ENCODE measurements at places on chromosomes 6 and 20. TPM values are rescaled to one million over a fixed set of nuclear protein-coding genes. Genes with fewer than 3 reads are reported as not detected.

Gene B3GALT4
- 1.7 TPM for total RNA-seq

Gene C6orf58
- total RNA-seq: not detected

GRCh38 chr6:89415185-89415584, 3.1 kb upstream of the RRAGD start:
- DNase-seq: no peak

DNA sequence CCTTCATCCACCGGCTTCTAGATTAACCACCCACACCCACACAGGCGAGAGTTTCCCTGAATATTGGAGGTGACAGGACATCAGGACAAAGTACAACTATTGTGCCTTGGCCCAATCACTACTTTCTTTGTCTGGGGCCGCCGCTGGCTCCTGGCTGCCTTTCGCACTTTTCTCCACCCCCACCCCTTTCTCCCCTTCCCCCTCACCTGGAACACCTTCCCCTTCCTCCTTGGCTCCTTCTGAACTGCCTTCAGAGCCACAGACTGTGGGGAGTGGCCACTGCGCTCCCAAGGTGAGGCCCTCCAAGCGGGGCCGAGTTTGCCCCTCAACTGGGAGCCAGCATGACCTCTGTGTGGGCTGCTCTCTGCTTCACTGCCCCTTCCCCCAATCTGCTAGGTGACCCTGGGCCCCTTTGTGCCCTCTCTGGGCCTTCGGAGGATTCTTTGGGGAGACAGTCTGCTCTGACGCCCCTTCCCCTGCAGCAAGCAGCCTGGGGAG, 3.0 kb upstream of the VEGFA start:
- no peak for DNase-seq

DNA sequence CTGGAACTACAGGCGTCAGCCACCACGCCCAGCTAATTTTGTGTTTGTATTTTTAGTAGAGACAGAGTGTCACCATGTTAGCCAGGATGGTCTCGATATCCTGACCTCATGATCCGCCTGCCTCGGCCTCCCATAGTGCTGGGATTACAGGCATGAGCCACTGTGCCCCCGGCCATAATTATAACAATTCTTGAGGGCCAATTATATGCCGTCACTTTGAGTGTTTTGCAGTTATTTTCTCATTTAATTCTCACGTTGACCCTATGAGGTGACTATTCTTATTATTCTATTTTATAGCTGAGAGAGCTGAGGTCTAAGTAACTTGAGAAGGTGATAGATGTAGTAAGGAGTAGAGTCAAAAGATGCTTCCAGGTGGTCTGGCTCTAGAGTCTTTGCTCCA, 13.0 kb downstream of the MYO6 start:
- no peak for DNase-seq

GRCh38 chr6:7241160-7241559, 71.8 kb downstream of the SSR1 start:
- no peak for DNase-seq

- DNase-seq: no peak
Observed at GRCh38 chr6:55916188-55916587, 40.8 kb upstream of the BMP5 start.

DNA sequence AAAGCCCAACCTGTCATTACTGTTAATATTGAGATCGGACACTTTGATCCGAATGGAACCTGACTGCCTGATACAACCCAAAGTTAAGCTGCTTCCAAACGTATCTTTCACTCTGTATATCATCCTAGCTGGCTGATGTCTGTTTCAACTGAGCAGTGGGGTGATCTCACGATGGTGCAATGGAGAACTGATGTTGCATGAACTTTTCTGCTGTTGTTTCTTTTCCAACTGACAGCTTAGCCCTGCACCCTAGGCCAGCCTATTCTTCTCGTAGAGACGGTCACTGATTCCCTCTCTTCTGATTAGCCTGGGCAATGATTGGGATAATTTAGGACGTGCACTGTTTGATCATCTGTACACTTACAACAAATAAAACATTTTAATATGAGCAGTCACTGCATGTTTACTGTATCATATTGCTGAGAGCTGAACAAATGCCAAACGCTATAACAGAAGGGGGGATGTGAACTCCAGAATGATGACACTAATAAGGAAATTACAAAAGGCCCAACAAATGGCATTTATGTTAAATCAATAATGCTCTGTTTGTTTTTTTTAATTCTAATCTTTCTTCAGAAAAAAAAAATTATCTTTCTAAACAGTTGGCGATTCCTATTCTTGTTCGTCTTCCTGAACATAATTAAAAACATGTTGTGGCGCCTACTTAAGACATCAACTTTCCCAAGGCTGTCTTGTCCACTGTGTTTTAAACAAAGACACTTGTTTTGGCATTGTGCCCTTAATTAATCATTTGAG, 184.8 kb downstream of the ZNF217 start:
- DNase-seq: no peak

- no peak for DNase-seq
Observed at GRCh38 chr6:133441491-133441890, 200.3 kb downstream of the EYA4 start.

DNA sequence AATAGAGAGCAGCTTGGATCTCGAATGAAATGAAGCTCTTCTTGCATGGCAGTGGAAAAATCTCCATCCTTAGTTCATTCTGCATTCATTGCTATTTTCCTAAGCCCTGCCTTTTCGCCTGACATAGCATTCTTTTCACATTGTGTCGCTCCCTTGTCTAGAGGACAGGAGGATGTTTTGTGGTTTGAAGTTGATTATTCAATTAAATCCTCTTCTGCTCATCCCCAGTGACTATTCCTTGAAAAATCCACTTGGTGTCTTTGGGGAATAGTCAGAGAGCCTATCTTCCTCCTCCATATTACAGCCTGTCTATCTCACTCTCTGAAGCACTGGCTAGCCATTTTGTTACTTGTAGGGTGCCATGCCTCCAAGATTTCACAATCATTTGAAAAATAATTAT, 161.2 kb downstream of the KLHL32 start:
- no peak for DNase-seq

- no peak for DNase-seq
Observed at GRCh38 chr6:134351615-134352474, 33.9 kb upstream of the SGK1 start.

DNA sequence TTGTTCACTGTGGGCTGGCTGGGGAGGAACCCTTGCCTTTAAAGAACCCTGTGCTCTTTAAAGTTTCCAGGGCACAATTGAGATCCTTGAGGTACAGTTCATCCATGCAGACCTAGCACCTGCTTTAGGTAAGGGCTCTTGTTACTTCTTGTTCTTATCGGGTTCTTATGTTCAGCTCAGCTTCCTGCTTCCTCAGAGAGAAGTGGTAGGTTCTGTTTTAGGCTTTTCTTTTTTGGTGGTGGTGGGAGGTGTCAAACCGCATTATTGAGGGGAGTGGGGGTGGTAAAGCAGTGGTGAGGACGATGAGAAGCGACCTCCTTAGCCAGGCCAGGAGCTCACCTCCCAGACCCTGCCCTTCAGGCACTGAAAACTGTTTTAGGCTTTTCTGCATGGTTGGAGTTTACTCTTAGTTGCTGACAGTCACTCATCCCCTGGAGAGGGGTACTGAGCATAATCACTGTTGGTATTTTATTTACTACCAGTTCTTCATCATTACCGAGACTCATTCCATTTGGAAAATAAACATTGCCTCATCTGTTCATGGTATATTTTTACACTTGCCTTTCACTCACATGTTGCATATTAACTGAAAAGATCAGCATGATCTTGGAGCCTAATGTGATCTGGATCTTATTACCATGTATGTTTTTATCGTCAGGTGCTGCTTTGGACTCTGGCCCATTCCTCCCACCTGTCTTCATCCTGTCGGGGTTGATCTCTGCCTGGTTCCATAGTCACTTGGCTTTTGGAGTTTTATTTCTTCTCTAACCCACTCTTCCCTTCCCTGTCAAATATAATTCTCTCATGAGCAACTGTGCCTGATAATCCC, 35.4 kb downstream of the SLC16A10 start:
- no peak for DNase-seq

- DNase-seq: no peak
Observed at GRCh38 chr6:154958469-154958868, 36.6 kb upstream of the TIAM2 start.

DNA sequence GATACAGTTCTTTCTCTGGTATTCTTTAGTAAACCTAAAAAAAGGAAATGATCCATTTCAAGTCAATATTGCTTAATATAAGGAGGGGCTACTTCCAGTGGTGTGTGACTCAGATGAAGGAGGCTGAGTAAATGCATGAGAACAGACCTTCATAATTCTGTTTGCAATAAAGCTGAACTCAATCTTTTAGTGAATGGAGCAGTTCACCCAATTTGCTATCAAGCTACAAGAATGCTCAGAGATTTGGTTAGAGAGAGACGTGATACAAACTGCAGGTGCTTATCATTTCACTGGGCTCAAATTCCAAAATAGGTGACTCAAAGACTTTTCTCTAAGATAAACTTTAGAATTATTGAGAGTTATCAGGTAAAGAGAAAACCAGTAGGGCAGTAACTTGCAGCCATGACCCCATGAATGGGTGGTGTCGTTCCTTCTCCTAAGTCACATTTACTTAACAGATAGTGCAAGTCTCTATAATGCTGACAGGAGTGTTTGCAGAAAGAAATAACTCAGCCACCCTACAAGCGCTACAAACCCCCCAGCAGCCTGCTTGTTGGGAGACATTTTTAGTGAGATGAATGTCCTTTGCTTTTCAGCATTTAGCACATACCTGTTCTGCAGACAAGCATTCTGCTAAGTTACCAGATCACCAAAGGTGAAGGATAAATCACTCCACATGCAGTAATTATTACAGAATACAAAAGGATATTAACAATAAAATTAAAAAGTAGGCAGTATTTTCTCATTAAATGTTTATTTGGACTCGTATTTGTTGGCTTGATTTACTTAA, 16.4 kb upstream of the BLOC1S5 start:
- no peak for DNase-seq

DNA sequence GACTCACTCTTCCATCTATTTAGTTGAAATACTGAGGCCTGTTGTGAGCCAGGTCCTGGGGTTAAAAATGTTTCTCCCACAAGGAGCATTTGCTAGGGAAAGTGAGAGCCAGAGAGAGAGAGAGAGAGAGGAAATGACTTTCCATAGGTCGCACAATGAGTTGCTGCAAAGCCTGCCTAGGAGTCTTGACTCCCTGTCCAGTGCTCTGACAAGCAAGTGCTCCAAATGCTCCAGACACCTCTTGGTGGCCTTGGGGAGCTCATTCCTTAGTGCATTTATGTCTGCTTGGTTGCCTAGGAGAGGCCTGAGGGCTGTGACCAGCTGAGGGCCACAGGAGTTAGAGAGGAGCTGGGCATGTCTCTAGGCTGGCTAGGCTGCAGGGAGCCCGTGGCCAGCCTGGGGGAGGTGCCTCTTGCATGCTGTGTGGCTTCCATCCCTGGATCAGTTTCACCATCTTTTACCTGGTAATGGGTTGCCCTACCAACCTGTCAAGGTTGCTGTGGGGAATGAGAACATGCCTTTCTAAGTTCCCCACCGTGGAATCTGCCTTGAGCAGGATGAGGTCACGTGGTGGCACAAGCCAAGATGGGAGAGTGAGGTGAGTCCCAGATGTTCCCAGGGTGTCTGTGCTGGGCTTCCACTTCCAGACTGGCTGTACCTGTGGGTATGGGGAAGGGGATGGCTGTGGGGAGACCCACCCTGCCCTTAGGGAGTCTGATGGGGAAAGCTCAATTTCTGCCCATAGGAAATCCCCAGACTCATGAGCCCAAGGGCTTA, 105.0 kb downstream of the VEGFA start:
- no peak for DNase-seq

DNA sequence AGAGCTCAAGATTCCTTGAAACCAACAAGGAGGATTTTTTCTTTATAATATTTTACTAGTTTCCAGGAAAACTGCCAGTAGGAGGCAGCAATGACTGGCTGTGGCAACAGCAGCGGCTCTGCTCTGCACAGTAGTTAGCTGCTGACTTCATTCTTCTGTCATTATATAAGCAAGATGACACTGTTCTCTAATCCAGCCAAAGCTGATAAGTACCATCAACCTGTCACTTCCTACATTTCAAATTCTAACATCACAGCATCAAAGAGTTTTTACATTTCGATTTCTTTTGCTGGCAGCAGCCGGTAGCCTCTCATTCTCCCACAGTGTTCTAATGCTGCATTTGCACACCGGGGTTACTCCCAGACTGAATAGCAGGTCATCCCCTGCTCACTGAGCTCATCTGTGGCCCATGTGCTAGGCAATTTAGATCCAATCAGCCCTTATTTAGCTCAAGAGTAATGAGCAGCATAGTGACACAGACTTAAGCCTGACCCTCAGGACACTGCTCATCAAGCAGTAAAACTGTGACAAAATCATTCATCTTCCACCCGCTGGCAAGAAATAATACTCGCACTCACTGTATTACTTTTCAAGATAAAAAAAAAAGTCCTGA, 67.8 kb downstream of the MMS22L start:
- no peak for DNase-seq

GRCh38 chr20:10247440-10247839, 28.8 kb downstream of the SNAP25 start:
- DNase-seq: no peak

- DNase-seq: no peak
Observed at GRCh38 chr6:13331516-13332348, 3.4 kb upstream of the TBC1D7 start.

GRCh38 chr20:25699914-25700313, 3.3 kb upstream of the ZNF337 start:
- DNase-seq: no peak
